ENCODE measurements at places on chromosomes 3 and 15.

- DNase-seq, result no peak
These were observed 801 bp upstream of the CDAN1 start for GRCh38 chr15:42737529-42738328.

- DNase-seq, result no peak
These were observed 167.3 kb downstream of the SQOR start for GRCh38 chr15:45802140-45802539.

- no peak for DNase-seq
These were observed 1.3 kb downstream of the TSPAN3 start for GRCh38 chr15:77069521-77070121.

GRCh38 chr15:87528873-87529272 lies 727.7 kb downstream of the NTRK3 start:
- DNase-seq, result no peak

DNA sequence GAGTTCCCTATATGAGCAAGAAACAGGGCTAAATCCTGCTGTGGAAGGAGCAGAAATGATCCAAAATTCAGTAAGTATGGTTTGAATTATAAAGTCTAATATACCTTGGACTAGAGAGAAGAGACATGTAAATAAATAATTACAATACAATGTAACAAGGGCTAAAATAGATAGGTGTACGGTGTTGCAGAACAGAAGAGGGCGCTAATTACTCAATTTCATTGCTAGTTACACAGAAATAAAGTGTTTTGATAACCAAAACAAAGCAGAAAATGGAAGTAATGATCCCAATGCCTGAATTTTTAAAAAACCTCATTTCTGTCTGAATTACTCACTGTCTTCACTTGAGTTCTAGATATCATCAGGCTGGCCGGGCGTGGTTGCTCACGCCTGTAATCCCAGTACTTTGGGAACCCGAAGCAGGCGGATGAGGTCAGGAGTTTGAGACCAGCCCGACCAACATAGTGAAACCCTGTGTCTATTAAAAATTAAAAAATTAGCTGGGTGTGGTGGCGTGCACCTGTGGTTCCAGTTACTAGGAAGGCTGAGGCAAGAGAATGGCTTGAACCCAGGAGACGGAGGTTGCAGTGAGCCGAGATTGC lies 8.3 kb upstream of the PLCH1 start:
- DNase-seq, result no peak

DNA sequence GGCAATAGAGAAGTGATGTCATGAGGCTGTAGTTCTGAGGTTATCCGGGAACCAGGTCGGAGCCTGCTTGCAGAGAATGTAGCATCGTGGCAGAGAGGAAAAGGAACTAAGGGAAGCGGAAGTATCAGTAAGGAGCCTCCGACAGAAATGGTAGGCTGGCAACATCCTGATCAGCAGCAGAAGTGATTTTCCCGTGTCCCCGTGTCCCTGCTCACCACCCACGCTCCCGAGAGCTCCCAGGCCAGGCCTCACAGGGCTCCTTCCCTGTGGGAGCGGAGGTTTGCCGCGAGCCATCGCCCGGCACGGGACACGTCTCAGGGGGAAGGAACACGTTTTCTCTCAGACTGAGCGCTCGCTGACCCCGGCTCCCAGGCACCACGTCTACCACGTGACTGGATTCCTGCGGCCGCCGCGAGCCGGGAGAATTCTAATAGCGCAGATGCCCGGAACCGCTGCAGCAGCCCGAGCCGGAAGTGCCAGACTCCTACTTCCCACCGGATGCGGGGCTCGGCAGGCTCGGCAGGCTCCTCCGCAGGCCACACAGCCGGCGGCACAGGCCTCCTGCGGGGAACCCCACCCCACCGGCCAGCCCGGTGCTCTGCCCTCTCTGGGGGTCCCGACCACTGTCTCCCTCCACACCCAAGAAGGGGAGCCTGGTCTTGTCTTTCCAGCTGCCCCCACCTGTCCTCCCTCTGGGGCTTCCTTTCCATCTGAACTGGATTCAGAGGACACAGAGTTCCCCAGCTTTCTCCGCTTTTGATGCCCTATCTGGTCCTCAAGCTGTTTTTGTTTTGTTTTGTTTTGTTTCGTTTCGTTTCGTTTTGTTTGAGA lies 99.3 kb downstream of the BDH1 start:
- DNase-seq, result peak; percentile 20

DNA sequence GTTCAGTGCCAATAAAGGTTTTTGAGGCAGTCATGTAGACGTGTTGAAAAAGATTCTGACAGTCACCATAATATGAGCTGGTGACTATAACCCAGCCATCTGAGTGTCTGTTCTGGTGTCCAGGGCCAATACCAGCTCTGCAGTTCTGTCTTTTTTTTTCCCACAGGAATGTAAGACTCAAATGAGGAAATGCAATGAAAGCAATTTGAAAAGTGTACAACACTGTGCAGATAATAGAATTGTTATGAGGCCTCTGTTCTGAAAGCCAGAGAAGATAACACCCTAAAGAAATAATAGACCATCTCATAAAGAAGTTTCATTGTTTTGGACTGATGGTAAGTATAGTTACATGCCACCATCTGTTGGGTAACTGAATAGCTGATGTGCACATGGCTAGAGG lies 57.1 kb downstream of the CLDN1 start:
- no peak for DNase-seq

DNA sequence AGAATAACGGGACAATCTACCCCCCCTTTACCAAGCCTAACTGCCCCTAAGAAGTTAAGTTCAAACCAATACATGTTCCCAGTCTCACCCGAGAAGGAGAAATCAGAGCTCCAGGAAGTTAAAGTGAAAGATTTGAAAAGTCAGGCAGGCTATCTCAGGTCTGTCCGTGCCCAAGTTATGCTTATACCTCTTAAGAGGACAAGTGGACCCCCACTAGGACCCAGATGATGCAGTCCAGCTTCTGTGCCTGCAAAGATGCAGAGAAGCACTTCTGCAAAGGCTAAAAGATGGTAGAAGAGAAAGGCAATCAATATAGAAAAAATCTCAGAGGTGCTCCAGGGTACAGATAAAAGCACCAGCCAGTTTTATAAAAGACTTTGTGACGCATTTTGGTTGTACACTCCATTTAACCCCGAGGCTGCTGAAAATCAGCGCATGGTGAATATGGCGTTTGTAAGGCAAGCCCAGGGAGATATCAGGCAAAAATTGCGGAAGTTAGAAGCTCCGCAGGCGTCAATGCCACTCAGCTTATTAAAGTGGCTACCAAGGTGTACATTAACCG lies 9.8 kb upstream of the SLC9C1 start:
- peak; percentile 69 for DNase-seq

GRCh38 chr3:185420762-185421161 lies 57.8 kb downstream of the MAP3K13 start:
- DNase-seq, result no peak

DNA sequence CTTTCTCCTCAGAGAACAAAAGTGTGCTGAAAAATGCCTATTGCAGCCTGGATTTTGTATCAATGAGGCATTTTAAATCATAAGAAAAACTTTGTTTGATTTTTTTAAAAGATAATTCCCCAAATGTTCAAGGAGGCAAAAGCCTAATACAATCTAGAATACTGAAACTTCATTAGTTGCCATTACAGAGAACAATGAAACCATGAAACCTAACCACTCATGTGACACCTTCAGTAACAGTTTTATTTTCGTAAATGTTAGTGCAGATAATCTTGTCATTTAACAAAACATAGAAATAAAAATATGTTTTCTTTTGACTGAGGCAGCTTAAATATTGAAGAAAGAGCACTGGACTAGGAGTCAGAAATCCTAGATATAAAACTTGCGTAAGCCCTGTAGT lies 655.9 kb downstream of the RBMS3 start:
- DNase-seq, result no peak

GRCh38 chr3:81503026-81503425 lies 258.4 kb downstream of the GBE1 start:
- no peak for DNase-seq

DNA sequence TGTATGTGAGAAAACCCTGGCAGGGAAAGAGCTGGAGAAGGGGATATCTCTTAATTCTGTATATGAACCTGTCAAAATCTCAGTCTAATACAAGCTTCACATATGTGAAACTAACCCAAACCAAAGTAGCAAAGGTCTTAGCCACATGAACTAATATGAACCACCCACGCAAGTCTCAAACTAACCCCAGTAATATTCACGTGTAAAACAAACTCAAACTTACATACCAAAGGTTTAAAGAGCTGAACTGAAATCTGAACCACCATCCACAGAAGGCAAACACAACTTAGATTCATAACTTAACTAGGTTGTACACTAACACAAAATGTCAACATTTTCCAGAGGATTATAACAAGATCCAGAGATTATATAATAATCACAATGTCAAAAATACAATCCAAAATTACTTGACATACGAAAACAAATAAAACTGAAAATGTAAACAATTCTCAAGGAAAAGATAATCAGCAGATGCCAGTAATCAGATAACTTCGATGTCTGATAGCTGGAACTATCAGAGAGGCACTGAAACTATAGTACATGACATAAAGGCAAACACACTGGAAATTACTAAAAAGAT lies 64.1 kb downstream of the VPS13C start:
- no peak for DNase-seq

DNA sequence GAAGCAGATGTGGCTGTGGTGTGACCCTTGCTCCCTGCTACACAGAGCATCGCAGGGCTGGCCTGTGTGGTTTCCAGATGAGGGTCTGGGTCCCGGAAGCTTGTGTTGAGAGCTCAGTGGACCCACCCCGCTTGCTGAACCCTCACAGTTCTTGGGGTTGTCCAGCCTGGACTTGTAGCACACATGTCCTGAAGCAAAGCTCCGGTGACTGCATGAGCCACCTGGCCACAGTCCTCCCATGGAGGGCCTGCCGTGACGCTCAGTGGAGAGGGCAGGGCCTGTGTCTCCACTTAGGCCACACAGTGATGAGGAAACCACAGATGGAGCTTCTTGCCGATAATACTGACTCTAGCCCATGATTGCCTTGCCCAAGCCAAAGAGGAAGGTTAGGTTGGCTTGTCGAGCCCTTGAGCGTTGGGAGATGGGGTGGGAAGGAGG lies 62.6 kb downstream of the RGMA start:
- DNase-seq, result no peak

DNA sequence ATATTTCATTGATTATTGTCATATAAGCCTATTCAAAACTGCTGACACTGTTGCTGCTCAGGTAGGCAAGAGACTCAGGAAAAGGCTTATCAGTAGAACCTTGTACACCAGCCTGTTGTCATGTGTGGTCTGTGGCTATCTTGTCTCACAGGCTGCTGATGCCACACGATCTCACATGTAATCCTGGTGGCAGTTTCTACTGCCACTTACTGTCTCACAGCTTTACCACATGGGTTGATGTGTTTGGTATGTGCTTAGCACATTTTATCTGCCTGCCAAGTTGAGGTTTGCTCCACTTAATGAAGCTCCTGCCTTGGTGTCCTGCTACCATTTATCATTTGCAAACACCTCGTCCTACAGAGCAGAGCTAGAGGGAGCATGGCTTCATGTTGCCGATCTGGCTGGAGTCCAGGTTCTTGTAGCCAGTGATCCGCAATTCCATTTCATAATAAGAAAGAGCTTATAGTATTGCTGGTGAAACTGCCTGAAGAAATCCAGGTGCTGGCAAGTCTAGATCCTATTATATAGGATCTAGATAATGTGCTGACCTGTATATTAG lies 637.9 kb downstream of the NLGN1 start:
- no peak for DNase-seq

- no peak for DNase-seq
These were observed 8.9 kb downstream of the CHSY1 start for GRCh38 chr15:101242999-101243336.

DNA sequence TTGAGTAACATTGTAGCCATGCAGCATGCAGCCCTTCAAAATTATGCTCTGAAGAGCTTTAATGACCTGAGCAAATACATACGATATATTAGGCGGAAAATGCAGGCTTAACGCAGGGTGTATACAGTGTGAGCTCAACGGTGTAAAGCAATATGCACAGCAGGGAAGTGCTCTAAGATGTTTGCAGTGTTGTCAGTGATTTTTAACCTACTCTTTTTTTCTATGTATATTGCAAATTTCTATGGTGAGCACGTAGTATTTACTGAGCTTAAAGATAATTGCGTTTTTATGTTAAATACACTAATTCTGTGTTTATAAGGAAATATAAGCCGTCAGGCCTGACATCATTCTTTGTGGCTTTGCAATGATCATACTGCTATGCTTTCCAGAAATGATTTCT lies 42.1 kb downstream of the DGKG start:
- no peak for DNase-seq

DNA sequence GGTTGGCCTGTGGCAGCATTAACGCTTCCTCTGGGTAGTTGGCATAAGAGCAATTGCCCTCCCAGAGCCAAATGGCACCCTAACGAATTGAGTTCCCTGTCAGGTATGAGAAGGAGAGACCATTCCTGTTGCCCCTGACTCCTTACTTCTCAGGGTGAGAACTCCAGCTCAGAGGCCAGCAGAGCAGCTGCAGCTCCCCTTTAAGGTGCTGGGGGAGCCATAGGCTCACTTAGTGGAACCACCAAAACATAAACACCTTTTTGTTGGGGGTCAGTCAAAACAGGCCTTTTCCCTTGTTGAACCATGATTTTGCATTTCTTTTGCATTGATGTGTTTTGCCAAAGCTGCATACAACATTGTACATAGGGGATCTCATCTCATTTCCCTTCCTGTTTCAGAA lies 28.1 kb upstream of the LHFPL4 start:
- DNase-seq, result no peak

GRCh38 chr15:87564681-87565080 lies 691.9 kb downstream of the NTRK3 start:
- DNase-seq, result no peak

DNA sequence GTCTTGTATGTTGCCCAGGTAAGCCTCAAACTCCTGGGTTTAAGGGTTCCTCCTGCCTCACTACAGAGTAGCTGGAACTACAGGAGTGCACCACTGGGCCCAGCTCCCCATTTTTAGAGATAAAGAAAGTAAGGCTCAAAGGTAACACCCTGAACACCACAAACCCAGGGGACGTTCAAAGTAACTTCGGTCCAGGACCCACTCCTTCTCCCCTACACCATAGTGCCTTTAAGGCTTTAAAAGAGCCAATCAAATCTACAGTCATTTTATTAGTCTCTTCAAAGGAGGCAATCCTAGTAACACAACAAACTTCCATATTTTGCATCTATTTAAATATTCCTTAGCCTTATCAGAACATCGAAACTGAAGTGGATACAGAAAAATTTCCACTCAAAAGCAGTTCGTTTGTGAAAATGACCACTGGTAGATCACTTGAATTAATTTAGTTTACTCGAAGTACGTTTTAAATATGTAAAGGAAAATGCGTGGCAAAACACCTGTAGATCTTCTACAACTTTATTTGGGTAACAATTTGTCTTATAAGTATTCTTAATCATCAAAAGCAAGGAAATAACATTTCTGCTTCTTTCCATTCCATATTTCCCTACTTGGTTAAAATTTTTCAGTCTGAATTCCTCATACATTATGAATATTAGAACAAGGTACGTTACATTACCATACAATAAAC lies 1.8 kb downstream of the STAG1 start:
- DNase-seq, result no peak

DNA sequence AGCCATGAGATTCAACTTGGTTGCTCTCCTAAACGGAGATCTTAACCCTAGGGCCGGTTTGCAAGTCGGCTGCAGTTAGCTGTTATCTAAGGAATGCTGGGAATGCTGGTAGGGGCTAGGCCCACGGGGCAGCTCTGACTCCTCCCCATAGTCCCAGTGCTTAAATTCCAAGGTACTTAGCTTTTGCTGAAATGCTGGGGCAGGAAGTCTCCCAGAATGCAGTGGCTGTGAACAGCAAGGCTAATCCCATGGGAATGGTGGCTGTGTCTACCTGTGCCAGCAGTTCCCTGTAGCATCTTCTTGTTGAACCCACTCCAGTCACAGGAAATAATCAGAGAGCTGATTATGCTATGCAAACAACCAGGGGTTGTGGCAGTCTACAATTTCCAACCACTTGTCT lies 102.5 kb upstream of the TJP1 start:
- DNase-seq, result no peak

- no peak for DNase-seq
These were observed 82.7 kb downstream of the IL1RAP start for GRCh38 chr3:190596349-190597285.
